ENCODE measurements at places on chromosomes 2 and 18. TPM values are rescaled to one million over a fixed set of nuclear protein-coding genes. Genes with fewer than 3 reads are reported as not detected.

DNA sequence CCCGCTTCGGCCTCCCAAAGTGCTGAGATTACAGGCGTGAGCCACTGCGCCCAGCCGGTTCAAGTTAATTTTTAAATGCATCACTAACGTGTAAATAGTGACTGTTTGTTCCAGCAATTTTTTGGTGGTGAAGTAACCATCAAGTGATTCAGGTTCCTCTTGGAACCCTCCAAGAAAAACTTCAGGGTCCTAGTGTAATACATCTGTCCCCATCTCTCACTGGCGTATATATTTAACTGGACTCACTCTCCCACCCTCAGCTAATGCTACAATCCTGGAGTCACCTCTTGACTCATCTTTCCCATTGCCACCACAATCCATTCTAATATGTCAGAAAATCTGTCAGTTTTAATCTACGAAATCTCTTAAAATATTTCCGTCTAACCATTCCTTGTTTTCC is 10.3 kb downstream of the SULT1C4 start:
- no peak overlapping the region for H3K4me3 ChIP-seq
- no peaks in the 10 kb centered on the region for H3K27me3 ChIP-seq
- no peak overlapping the region for H3K27ac ChIP-seq
- no peak for DNase-seq
- no peaks in the 10 kb centered on the region for H3K36me3 ChIP-seq
- no peaks in the 10 kb centered on the region for H3K4me1 ChIP-seq

The STPG4 gene
- total RNA-seq, result not detected

- no peak overlapping the region for H3K4me3 ChIP-seq
- H3K27ac ChIP-seq, result no peak overlapping the region
- no peaks in the 10 kb centered on the region for H3K36me3 ChIP-seq
- H3K4me1 ChIP-seq, result no peaks in the 10 kb centered on the region
- no peak for DNase-seq
These were observed 971.0 kb upstream of the CDH2 start for GRCh38 chr18:29147944-29148343.

DNA sequence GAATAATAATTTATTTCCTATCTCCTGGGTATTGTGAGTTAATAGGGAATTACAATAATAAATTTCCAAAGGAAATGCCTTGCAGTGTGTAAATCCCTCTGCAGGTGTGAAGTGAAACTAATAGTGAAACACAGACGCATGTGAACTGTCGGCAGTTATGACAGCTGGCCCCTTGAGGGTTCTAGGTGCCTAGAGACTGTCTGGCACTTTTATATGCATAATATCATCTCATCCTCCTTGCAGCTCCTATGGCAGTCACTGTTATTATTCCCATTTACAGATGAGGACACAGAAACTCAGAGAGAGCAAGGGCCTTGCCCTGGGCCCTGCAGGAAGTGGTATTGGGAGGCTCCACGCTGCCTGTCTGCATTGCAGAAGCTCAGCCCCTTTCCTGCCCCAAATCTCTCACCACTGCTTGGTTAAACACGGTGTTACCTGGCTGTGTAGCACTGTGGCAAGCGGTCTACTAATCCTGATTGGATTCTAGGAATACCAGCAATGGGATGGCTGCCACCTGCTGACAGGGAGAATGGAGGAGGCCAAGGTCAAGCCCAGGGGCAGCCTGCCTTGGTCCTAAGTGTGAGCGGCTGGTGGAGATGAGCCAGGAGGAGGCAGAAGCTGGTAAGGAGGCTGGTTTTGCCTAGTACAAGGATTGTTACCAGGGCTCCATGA is 32.8 kb upstream of the ACKR3 start:
- no peaks in the 10 kb centered on the region for H3K27me3 ChIP-seq
- H3K4me3 ChIP-seq, result no peak overlapping the region
- no peak overlapping the region for H3K27ac ChIP-seq
- H3K4me1 ChIP-seq, result no peaks in the 10 kb centered on the region
- H3K36me3 ChIP-seq, result no peaks in the 10 kb centered on the region
- no peak for DNase-seq

The RNF125 gene
- total RNA-seq, result 1.6 TPM

- no peak overlapping the region for H3K4me3 ChIP-seq
- DNase-seq, result no peak
- H3K4me1 ChIP-seq, result no peaks in the 10 kb centered on the region
- H3K27me3 ChIP-seq, result no peaks in the 10 kb centered on the region
- H3K36me3 ChIP-seq, result no peaks in the 10 kb centered on the region
- H3K27ac ChIP-seq, result no peak overlapping the region
These were observed 358.7 kb downstream of the LPIN1 start for GRCh38 chr2:12105180-12105579.

GRCh38 chr2:229201521-229201920 is 69.6 kb downstream of the PID1 start:
- no peak for DNase-seq
- H3K27me3 ChIP-seq, result no peaks in the 10 kb centered on the region
- no peaks in the 10 kb centered on the region for H3K36me3 ChIP-seq
- H3K4me1 ChIP-seq, result peaks cover 11% of the 10 kb centered on the region
- no peak overlapping the region for H3K4me3 ChIP-seq

GRCh38 chr2:217125014-217125413 is 265.1 kb upstream of the TNP1 start:
- no peak for DNase-seq
- no peaks in the 10 kb centered on the region for H3K27me3 ChIP-seq
- H3K27ac ChIP-seq, result no peak overlapping the region
- H3K36me3 ChIP-seq, result no peaks in the 10 kb centered on the region

- no peak overlapping the region for H3K4me3 ChIP-seq
These were observed 285.0 kb upstream of the KCNH7 start for GRCh38 chr2:163123526-163123925.

Data from adrenal gland (tissue), 19 donors.